ENCODE measurements at places on chromosomes 3 and 15.

- DNase-seq = no peak
Observed at GRCh38 chr3:122091602-122092295, 36.6 kb downstream of the CD86 start.

DNA sequence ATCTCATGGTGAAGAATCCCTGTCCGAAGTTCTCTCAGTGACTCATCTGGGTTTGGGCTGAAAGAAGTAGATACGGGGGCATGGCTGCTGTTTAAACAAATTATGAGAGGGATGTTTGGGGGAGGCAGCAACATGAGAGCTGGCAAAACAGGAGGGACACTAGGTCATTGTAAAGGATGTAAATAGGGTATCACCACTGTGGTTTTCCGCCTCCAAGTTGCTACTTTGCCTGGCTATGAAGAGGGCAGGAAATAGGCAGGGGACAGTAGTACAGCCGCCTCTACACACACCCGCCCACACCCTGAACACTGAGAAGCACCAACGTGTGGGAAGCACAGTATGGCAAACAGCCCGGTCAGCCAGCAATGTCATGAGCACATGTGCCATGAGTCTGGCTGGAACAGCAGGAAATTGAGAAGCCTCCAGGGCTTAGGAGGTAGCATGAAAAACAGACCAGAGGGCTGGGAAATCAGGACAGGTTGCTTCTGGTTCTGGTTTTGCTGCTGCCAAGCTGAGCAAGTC lies 17.1 kb downstream of the HEXA start:
- no peak for DNase-seq

DNA sequence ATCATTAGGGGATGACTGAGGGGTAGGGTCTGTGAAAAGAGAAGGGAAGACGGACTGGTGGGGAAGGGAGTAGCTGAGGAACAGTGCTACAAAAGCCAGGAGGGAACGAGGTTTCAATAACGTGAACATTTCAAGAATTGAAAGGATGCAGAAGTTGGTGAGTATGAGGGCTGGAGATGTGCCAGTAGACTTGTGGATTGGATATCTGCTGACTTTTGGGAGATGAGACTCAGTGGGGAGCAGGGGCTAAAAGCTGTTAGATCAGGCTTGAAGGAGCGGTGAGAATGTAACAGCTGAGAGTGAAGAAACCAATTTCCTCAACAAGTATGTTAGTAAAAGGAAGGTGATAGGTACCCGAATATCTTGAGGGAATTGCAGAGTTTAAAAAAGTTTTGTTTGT lies 65.2 kb downstream of the GTPBP8 start:
- DNase-seq = no peak

- no peak for DNase-seq
Observed at GRCh38 chr15:38609097-38609738, 44.6 kb upstream of the RASGRP1 start.

DNA sequence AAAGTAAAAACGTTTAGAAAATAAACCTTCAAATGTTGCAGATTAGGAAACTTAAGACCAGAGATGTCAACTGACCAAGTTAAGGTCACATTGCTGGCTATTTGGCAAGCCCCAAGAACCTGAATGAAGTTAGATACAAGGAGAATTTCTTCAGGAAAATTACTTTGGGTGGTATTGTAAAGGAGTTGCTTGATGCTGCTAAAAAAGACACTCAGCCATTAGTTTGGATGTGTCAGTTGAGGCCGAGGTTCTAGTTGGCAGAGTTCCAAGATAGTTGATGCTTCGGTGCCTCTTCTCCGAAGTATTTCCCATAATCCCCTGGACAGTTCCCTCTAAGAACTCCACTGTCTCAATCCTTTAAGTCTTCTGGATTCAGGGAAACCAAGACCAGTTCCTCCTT lies 24.3 kb downstream of the SIAH2 start:
- no peak for DNase-seq

DNA sequence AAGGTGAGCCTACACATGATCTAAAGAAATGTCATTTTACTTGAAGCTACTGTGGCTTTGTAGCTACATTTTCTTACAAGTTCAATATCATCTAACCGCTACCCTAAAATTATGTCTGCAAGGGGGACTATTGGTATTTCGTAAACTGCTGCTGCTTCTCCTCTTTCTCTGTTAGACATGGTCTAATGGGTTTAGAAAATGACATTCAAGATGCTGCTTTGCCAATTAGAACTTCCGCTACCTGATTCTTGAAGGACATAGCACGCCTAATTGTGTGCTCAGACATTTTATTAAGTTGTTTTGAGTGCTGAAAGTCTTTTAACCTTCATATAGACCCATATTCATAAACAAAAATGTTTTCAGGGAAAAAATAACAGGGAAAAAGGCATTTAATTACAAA lies 283.7 kb upstream of the ICE2 start:
- DNase-seq = no peak

DNA sequence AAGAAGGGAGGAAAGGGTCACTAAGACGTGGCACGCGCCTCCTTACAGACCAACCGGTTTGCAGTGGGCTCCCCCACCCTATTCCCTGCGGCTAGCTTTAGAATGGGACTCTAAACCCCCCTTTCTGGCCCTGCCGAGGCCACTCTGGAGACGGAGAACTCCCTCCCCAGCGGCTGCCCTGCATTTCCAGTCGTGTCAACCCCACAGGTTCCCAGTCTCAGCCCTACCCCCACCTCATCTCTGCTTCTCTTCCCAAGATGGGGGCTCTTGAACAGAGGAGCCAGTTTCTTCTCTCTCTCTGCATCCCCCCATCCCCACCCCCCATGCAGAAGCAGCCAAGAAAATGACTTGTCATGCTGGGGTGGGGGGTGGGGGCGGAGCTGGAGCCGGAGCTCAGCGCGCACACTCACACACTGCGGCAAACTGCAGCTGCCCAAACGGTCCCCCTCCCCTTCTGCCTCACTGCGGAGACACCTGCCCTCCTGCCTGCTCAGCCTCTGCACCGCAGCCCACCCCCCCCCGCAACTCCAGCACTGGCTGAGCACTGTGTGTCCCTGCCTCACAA lies 871 bp downstream of the MAP1A start:
- DNase-seq = no peak

GRCh38 chr3:36362973-36363372 lies 17.3 kb upstream of the STAC start:
- peak; percentile 82 for DNase-seq

DNA sequence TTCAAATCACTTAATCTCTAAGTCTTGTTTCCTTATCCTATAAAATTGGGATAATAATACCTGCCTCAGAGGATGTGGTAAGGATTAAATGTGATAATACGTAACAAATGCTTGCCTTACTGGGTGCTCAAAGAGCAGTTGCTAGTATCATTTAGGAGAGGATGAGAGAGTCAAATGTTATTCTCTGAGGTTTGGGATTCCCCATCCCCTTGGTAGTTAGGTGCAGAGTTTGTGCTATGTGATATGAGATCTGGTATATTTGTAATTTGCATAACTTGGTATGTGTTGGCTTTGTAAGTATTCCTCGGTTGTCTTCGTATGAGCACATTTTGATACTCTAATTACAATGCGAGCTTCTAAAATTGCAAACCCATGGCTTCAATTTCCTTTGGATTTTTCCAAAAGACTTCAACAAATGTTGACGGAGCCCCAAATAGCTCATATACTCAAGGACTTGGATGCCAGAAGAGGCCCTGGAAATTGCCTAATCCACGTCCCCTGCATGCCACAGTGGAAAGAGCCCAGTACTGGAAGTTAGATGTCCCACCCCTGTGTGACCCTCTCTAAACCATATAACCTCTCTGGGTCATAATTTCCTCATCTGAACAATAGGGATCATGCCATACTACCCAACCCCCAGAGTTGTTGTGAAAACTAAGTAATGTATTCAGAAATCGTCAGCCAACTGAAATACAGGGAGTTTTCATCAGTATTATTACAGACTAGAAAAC lies 85.0 kb downstream of the FBN1 start:
- DNase-seq = no peak

- no peak for DNase-seq
Observed at GRCh38 chr3:133967992-133968892, 61.5 kb downstream of the SLCO2A1 start.

- DNase-seq = no peak
Observed at GRCh38 chr3:122410639-122411038, 5.2 kb downstream of the WDR5B start.

DNA sequence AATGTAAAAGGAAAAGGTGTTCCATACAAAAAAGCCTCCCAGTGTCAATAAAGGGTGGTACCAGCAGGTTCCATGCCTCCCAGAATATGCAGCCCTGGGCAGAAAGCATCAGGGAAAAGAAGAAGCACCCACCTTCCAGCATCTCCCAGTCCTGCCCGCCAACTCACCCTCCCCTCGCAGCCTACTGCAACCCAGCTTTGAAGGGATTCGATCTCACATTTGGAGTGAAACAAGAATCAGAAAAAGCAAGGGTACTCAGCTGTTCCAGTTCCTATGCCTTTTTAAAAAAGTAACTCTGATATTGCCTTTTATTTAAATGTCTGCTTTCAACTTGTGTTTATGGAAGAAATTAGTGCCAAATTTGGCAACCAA lies 166.9 kb downstream of the ADAMTS17 start:
- DNase-seq = no peak

GRCh38 chr3:144362126-144362525 lies 390.5 kb downstream of the DIPK2A start:
- peak; percentile 71 for DNase-seq

DNA sequence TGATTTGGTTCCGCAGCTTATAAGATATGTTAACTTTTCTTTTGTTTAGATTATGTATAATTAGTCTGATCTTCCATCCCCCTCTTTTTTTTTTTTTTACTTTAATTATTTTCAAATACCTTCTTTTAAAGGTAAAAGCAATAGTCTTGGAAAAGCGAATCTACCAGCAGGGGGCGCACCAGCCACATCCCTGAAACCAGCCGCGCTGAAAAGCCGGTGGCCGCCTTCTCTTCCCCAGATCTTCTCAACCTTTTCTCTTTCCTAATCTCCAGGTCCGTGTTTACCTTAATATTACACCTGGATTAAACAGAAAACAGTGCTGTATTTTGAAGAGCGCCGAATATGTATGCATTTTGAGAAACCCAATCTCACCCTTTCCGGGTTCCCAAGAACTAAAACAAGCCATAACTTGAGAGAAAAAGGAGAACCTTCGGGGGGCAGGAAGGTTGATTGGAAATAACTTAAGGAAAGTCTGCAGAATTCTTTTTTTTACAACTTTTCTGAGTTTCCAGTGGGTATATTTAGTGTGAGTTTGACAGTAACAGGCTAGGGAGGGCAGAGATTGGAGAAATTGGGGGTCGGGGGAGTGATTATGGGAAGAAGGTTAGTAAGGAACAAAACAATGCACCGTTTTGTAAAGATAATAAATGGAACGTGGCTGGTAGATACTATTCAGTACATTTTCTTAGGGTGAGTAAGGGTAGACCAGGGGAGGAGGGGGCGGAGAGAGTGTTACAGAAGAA lies 2.0 kb upstream of the SOX2 start:
- DNase-seq = no peak

GRCh38 chr3:171248426-171249111 lies 211.6 kb downstream of the TNIK start:
- DNase-seq = no peak

GRCh38 chr3:171533702-171534101 lies 73.5 kb upstream of the TNIK start:
- no peak for DNase-seq

- DNase-seq = no peak
Observed at GRCh38 chr3:63333815-63334214, 55.7 kb downstream of the SYNPR start.

DNA sequence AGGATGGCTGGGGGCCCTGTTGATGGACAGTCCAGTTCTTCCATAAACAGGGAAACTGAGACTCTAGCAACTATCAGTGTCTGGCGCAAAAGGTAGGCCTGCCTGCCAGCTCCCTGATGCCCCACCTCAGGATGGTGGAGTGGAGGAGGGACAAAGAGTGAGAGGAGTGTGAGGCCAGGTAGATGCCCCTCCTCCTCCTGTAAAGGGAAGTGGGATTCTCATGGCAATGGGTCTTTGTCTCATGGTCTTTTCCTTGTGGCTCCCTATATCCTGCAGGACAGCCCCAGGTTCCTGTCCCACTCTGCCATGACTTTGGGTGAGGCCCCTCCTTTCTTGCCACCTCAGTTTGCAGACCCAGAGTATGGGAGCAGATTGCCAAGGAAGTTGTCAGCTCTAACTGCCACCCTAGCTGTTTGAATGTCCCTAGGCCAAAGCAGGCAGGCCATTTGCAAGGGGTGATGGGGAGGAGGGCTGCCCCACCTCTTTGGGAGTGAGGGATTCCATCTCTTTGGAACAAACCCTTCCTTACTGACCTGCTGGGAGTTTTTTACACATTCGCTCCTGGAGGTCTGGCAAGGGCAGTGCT lies 2.8 kb upstream of the DNAH1 start:
- DNase-seq = no peak

- DNase-seq = no peak
Observed at GRCh38 chr15:69505956-69506556, 53.4 kb downstream of the RPLP1 start.

DNA sequence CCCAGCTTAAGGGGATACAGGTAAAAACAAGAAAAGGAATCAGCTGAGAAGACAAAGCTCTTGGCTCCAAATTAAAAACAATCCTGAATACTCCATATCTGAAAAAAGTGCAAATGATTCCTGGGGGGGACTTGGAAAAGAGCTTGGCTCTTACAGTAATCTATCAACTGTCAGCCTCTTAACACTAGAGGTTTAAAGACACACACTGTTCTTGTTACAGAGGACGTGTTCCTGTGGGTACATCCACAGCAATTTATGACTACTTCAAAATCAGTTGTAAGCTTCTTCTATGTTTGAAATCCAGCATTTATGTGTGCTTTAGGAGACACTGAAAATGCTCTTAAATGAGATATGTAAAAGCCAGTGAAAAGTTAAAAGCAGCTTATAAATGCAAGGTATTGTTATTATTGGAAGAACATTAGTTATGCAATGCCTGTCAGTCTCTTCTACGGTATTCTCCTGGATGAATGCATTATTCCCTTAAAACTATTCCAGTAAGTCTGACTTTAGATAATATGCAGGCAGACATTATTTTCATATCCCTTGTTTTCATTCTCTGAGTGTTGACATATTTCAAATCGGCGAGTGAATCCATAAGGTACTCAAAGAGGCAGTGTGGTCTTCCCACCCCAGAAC lies 408.4 kb upstream of the ADAMTS9 start:
- DNase-seq = no peak

GRCh38 chr3:27559835-27560234 lies 75.7 kb upstream of the SLC4A7 start:
- no peak for DNase-seq

GRCh38 chr3:190060192-190060775 lies 60.4 kb downstream of the P3H2 start:
- DNase-seq = no peak

- DNase-seq = no peak
Observed at GRCh38 chr3:114831861-114832260, 315.2 kb downstream of the ZBTB20 start.

- no peak for DNase-seq
Observed at GRCh38 chr3:65534805-65535204, 503.9 kb downstream of the MAGI1 start.

GRCh38 chr3:169644750-169645149 lies 18.8 kb downstream of the MECOM start:
- no peak for DNase-seq

- DNase-seq = no peak
Observed at GRCh38 chr3:18729671-18730070, 304.5 kb upstream of the SATB1 start.

- peak; percentile 64 for DNase-seq
Observed at GRCh38 chr3:64266065-64266931, 41.0 kb upstream of the PRICKLE2 start.
